ENCODE measurements at places on chromosomes 3 and 15. TPM values are rescaled to one million over a fixed set of nuclear protein-coding genes. Genes with fewer than 3 reads are reported as not detected.

Gene SLC28A2
- polyA plus RNA-seq, result 0.32 TPM

Gene ATP13A5
- polyA plus RNA-seq, result 3.9 TPM

- no peak overlapping the region for H3K27ac ChIP-seq
- no peaks in the 10 kb centered on the region for H3K27me3 ChIP-seq
- no peak overlapping the region for H3K4me3 ChIP-seq
- H3K36me3 ChIP-seq, result peaks cover 17% of the 10 kb centered on the region
- DNase-seq, result no peak
- H3K4me1 ChIP-seq, result no peaks in the 10 kb centered on the region
Observed at GRCh38 chr3:15877813-15878212, 80.0 kb upstream of the ANKRD28 start.

DNA sequence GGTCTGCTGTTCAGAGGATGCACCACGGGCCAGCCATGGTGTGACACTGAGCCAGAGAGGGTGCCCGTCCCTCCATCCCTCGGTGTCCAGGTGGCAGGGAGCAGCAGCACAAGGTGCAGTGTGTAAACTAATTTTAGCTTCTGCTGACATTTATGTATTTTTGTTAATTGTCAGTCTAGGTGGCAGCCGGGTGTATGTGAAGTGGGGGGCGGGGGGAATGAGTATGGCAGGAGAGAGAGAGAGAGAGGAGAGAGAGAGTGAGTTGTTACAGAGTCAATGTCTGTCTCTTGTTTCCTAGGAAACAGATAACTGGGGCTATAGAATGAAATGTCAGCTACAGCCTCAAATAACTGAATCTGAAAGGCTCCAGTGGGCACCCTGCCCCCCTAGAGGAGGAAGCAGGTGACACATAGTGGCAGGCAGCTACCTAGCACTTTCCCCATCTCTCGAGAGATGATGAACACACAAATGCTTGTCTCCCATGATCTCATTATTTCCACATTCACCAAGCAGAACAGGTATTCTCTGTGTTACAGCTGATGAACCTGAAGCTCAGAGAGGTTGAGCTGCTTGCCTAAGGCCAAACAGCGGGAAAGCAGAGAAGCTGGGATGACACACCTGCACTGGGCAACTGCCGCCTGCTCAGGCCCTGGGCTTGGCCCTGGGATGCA is 24.7 kb downstream of the RASGRF1 start:
- peaks cover 3% of the 10 kb centered on the region for H3K36me3 ChIP-seq
- no peak for DNase-seq
- no peak overlapping the region for H3K27ac ChIP-seq
- H3K4me1 ChIP-seq, result peaks cover 40% of the 10 kb centered on the region
- no peaks in the 10 kb centered on the region for H3K27me3 ChIP-seq

- H3K4me1 ChIP-seq, result peaks cover 15% of the 10 kb centered on the region
- H3K27ac ChIP-seq, result no peak overlapping the region
- no peak for DNase-seq
- no peaks in the 10 kb centered on the region for H3K27me3 ChIP-seq
- no peak overlapping the region for H3K4me3 ChIP-seq
Observed at GRCh38 chr15:88744548-88745020, 58.7 kb upstream of the ACAN start.

GRCh38 chr3:55611121-55611520 is 124.0 kb upstream of the WNT5A start:
- peak; percentile 70 for DNase-seq
- H3K36me3 ChIP-seq, result no peaks in the 10 kb centered on the region
- H3K4me3 ChIP-seq, result no peak overlapping the region
- no peaks in the 10 kb centered on the region for H3K27me3 ChIP-seq
- H3K27ac ChIP-seq, result no peak overlapping the region

DNA sequence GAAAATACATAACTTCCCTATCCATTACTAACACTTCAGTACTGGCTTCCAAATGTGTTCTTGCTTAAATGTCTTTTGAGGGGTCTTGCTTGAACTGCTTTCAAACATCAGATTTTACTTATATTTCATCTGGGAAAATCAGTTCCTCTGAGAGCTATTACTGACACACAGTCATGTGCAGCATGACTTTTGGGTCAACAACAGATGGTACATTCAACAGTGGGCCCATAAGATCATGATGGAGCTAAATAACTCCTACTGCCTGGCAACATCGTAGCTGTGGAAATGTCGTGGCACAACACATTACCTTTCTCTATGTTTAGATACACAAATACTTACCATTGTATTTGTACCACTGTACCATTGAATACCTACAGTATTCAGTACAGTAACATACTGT is 43.8 kb downstream of the WWTR1 start:
- H3K4me1 ChIP-seq, result peaks cover 12% of the 10 kb centered on the region
- no peaks in the 10 kb centered on the region for H3K36me3 ChIP-seq
- H3K27me3 ChIP-seq, result peaks cover 2% of the 10 kb centered on the region
- no peak overlapping the region for H3K27ac ChIP-seq
- no peak overlapping the region for H3K4me3 ChIP-seq

DNA sequence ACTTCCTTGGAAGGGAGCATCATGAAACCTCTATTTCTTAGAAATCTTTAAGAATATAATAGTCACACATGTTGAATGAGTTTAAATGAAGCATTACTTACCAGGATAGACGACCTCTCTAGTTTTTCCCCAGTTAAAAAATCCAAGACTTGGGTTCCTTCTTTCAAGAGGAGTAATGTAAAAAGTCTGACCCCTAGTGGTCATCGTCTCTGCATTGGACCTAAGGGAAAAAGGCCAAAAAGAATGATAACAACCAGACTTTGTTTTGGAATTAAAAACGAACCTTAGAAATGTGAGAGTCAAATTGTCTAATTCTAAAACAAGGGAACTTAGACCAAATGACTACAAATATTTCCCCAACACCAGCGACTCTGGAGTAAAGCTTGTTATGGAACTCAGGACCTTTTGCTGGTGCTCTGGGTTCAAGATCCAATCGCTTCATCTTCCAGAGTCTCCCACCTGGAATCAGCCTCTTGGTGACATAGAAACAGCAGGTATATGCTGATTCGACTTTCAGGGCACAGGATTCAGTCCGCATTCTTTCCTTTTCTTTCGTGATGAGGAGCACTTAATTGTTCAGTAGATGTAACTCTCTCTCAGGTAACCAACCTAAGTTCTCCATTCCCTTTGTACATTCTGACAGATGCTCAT is 214.8 kb upstream of the TPRG1 start:
- H3K4me1 ChIP-seq, result no peaks in the 10 kb centered on the region
- DNase-seq, result no peak
- H3K27me3 ChIP-seq, result no peaks in the 10 kb centered on the region
- no peak overlapping the region for H3K4me3 ChIP-seq
- H3K27ac ChIP-seq, result no peak overlapping the region

All from spinal cord (tissue), 10 donors.